ENCODE measurements at places on chromosomes 13 and 19.
A peak's percentile ranks its signal among the peaks of the same experiment; 100 is the strongest.

- DNase-seq = no peak
Measured at GRCh38 chr13:59343993-59344822, 819.5 kb downstream of the DIAPH3 start.

GRCh38 chr13:75174481-75174880, 307.5 kb downstream of the TBC1D4 start:
- DNase-seq = no peak

DNA sequence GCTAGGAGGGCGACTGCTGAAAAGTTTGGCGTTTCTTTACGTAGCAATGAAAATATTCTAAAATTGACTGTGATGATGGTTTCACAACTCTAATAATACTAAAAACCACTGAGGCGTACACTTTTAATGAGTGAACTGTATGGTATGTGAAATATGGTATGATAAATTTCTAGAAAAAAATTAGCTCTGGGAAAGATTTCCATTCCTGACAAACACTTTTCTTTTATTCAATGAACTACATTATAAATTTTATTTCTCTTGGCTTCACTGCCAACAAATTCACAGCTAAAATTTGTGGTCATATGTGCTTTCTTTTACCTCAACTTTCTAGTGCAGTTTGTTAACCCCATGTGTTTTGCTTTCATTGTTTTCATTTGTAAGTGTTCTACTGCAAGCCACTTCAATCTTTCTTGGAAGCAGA, 11.1 kb downstream of the ZC3H13 start:
- DNase-seq = no peak

DNA sequence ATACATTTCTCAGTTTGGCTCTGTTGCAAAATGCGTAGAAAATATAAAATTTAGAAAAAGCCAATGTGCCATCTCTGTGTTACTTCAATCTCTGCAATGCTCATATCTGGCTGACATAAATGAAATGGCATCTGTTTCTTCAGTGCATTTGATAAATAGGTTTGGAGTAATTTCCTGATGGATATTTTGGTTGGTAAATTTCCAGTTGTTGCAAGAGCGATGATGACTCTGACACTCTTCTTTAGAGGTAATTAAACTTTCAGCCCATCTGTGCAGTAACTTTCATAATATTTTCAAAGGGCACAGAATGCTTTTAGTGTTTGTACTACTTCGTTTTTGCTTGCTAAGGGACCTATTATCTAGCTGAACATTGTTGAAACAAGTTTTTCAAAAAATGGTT, 1286.4 kb downstream of the PCDH9 start:
- DNase-seq = no peak

- DNase-seq = no peak
Measured at GRCh38 chr13:59409211-59409610, 754.5 kb downstream of the DIAPH3 start.

- DNase-seq = no peak
Measured at GRCh38 chr19:46082728-46083050, 41.8 kb downstream of the IGFL3 start.

GRCh38 chr13:27183561-27184147, 12.0 kb upstream of the USP12 start:
- DNase-seq = no peak

GRCh38 chr13:53460796-53461195, 432.2 kb downstream of the OLFM4 start:
- no peak for DNase-seq

- peak; percentile 51 for DNase-seq
Measured at GRCh38 chr13:70310396-70311119, 202.3 kb upstream of the KLHL1 start.

- DNase-seq = no peak
Measured at GRCh38 chr13:24313439-24313838, 4.1 kb downstream of the C1QTNF9 start.

GRCh38 chr13:110647365-110647737, 32.0 kb downstream of the NAXD start:
- DNase-seq = no peak

- no peak for DNase-seq
Measured at GRCh38 chr19:13957051-13957450, 4.7 kb downstream of the DCAF15 start.

GRCh38 chr13:114134111-114134943, 1.9 kb upstream of the RASA3 start:
- DNase-seq = no peak

DNA sequence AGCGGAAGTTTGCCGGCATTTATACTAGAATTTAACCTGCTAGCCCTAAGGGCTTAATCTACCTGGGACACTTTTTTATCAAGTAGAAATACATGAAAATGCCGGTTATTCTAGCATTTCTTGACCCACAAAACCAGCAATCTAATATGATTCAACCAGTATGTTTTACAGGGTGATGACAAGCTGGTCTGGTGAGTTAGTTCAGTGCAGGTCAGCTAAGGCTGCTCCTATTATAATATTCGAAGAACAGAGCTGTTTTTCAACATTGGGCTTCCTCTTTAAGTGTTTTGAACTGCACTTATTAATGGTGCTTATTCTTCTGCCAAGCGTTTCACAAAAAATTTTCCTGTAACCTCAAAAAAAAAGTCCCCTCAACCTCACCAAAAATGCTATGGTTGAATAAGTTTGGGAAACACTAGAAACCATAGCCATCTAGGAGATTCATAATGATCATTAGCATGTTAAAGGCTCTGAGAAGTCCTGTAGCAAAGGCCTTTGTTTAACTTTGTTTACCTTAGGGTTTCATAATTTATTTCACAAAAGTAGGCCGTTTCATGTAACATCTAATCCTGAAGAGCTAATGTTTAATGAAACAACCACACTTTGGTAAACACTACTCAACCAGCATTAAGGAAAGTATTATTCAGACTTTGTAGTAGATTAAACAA, 526.6 kb downstream of the KLF12 start:
- no peak for DNase-seq

- no peak for DNase-seq
Measured at GRCh38 chr13:101018720-101019119, 344.1 kb upstream of the TMTC4 start.

GRCh38 chr13:31950111-31950815, 81.3 kb upstream of the FRY start:
- no peak for DNase-seq

DNA sequence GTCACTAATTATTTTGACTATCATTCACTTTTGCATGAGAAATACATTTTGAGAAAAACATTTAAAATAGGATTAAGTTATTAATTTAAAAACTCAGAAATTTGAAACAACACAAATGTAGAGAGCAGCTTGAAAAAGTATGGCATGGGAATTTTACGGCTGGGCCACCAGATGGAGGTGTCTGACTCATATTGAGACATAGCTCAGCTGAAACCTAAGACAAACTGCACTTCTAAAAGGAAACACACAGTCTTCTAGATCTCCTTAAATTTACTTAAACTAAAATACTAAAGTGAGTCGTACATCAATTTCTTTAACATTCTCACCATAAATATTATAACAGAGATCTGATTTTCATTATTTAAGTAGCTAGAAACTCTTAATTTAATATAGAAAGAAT, 41.9 kb upstream of the POSTN start:
- no peak for DNase-seq

DNA sequence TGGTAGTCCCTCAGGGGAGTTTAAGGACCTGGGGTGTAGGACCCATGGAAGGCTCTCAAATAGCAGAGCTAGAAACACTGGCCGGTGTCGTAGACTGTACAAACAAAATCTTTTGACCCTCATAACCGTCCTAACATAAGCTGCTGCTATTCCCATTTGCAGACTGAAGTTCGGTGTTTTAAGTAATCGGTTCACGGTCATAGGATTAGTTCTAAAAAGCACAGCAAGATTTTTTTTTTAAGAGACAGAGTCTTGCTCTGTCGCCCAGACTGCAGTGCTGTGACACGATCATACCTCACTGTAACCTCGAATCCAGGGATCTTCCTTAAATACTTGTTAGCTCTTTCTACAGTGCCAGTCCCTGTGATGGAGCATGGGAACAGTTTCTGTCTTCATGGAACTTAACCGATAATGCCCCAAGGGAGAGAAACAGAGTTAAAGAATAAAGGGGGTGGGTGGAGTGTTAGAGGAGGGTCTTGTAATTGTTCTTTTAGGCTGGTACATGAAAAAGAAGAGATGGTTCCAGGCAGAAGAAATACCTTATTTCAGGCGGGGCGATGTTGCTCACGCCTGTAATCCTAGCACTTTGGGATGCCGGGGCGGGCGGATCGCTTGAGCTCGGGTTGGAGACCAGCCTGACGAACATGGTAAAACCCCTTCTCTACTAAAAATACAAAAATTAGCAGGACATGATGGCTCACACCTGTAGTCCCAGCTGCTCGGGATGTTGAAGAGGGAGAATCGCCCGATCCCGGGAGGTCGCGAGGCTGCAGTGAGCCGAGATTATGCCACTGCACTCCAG, 475 bp upstream of the ZC3H4 start:
- DNase-seq = no peak

- DNase-seq = no peak
Measured at GRCh38 chr13:66618702-66619101, 611.4 kb downstream of the PCDH9 start.

- no peak for DNase-seq
Measured at GRCh38 chr13:44746690-44747089, 170.6 kb upstream of the TSC22D1 start.

- DNase-seq = no peak
Measured at GRCh38 chr19:35138305-35138892, at the start of gene FXYD1. Gene FXYD1 (plus strand): TSS chr19:35138824. CDS start chr19:35140080, 1,256 bp downstream.

- no peak for DNase-seq
Measured at GRCh38 chr19:3549816-3550215, 7.6 kb downstream of the MFSD12 start.

DNA sequence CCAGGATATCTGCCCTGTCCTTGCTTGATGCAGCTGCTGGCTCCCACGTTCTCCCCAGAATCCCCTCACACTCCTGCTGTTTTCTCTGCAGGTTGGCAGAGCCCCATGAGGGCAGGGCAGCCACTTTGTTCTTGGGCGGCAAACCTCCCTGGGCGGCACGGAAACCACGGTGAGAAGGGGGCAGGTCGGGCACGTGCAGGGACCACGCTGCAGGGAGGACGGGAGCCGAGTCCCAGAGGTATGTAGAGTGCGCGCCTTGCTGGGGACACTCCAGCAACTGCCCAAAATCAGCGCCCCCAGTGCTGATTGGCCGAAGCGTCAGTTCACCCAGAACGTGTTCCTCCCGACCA, 30.3 kb upstream of the MIER2 start:
- DNase-seq = no peak

- no peak for DNase-seq
Measured at GRCh38 chr13:75938811-75939560, 302.9 kb downstream of the LMO7 start.

GRCh38 chr19:19562665-19563347, 24.7 kb downstream of the CILP2 start:
- DNase-seq = no peak

DNA sequence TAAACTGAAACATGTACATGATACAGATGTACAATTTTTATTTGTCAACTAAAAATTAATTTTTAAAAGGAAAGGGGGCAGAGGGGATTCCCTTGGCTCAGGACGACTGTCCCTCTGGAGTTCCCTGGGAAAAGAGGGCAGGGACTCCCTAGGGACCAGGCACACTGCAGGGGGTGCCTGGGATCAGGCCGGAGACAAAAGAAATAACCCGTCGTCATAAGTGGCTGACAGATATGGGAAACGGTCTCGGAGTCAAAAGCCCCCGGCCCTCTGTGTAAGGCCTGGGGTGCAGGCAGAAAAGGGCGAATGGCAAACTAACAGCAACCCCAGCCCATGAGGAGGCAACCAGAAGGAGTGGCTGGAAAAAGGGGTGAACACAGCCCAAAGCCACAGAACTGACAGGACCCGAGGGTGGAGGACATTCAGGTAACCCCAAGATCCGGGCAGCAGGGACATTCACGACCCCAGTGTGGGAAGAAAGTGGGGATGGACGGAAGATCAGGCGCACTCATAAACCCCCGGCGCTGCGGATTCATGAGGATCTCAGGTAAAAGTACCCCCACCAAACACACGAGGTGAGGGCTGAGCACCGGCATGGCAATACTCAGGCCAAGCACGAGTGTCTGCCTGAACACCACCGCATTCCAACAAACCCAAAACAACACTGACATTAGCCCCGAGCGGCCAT, 6.7 kb downstream of the MLLT1 start:
- no peak for DNase-seq

DNA sequence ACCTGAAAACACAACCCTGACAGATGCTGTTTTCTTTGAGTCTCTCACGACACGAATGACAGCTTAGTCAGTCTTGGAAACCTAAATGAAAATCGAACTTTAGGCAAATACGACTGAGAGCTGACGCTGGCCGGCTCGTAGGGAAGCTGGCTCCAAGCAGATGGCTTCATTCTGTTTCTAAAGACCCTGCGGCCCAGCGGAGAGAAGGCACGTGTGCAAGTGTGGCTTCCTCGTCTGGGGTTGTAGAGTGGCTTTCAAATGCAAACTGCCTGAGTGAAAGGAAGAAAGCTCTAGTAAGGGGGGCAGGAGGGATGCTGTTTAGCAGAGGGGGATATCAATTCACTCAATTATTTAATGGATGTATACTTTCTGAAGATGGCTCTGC, 26.1 kb upstream of the TIMM44 start:
- DNase-seq = no peak

DNA sequence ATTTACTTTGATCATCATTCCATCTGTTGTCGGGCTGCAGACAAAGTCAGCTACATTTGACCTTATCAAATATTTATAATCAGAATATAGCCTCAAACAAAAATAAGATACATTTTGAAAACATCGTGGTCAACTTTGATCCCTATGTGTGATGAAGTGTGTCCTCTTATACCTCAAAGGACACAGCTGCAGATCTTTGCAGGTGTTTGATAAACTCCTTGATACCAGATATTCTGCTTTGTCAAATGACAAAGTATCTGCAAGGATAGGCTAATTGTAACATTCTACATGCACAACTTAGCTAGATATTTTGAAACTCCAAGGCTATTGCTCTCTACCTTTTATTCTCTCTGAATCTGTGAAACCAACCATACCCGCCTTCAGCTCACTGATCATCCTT, 44.0 kb downstream of the PHF11 start:
- DNase-seq = no peak

All from NCI-H187 (cell line).